Fibroblast of skin of abdomen (primary cell): ENCODE measurements at places on chromosomes 12 and 14.

- peak; percentile 99 for DNase-seq
Observed at GRCh38 chr12:52147367-52147963, 44.3 kb downstream of the KRT80 start.

DNA sequence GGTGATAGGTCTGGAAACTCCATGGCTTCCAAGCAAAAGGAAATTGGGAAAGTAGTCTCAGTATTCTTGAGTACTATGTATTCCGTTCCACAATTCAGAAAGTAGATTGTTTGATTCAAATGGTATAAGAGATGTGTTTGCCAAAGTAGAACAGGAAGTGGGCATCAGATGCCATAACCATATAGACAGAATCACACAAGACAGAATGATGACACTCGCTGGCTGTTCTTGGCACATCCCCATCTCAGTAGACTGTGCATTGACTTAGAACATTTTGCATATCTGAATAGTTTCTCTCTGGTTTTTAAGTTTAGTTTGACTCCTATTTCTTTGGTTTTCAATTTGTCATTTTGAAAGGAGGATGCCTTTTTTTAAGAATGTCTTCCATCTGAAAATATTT, 221.1 kb upstream of the RGS6 start:
- no peak for DNase-seq

DNA sequence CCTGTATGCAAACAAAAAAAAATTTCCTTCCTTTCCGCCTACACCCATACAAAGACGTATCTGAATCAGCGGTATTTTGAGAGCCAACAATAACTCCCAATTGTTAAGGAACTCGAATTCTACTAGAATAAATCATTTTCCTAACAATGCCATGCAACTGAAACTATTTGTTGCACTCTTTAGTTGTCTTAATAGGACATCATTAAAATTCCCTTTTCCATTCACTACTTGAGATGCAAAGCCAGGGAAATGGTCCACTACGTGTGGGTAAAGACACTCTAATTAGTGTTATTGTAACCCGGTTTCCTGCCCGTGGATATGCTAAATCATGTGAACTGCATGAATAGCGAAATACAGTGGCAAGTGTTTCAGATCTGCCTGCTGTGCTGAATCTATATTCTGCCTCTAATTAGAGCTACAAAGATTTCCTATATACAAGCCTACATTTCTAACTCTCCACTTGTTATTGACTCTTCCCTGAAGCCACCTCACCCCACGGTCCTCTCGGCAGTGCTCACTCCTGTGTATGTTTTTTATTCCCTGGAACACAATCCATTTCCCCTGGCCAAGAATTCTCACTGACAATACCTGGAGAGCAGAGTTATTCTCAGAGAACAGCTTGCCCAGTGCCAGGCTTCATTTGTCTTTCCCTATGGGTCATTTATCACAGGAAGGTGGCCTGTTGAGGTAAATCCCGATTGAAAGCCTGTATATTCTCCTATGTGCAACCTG, 168.3 kb downstream of the PAWR start:
- no peak for DNase-seq

GRCh38 chr14:71049435-71050133, 142.3 kb downstream of the PCNX1 start:
- peak; percentile 30 for DNase-seq

DNA sequence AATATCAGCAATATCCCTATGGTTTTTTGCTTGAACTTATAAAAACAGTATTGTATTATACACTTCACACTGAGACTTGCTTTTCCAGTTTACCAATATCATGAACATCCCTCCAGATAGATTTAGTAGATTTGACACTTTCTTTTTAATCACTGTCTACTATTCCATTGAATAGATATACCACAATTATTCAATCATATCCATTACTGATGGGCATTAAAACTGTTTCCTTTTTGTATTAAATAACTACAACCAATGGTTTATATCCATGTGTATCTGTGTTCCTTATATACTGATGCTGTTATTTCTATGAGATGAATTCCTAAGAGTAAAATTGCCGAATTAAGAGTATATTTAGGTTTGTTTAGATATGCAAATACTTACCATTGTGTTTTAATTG, 13.0 kb upstream of the DHRS7 start:
- no peak for DNase-seq

- no peak for DNase-seq
Observed at GRCh38 chr14:81193924-81194633, 26.7 kb downstream of the GTF2A1 start.

GRCh38 chr12:46351886-46352650, 20.5 kb downstream of the SLC38A2 start:
- no peak for DNase-seq

DNA sequence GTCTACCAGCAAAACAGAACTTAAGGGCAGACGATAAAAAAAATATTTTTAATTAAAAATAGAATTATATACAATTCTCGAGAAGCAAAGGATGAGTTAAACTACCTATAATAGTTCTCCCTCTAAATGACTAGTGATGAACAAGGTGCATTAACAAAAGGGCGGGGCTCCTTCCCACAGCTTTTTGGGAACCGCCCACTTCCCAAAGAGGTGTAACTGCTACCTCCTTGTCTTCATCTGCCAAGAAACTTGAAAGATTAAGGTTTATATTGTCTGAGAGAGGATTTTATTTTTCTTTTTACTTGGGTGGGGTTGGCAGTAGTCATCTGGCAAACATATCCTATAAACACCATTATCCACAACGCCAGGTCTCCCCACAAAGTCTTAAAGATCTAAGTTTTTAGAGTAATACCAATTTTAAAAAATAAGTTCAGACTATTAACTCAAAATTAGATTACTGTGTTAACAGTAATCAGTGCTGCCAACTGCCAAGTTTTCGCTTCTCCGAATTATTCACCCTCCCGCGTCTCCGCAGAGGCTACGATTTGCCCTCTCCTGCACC, 938 bp downstream of the RALGAPA1 start:
- no peak for DNase-seq
